ENCODE measurements at places on chromosomes 4 and X.

DNA sequence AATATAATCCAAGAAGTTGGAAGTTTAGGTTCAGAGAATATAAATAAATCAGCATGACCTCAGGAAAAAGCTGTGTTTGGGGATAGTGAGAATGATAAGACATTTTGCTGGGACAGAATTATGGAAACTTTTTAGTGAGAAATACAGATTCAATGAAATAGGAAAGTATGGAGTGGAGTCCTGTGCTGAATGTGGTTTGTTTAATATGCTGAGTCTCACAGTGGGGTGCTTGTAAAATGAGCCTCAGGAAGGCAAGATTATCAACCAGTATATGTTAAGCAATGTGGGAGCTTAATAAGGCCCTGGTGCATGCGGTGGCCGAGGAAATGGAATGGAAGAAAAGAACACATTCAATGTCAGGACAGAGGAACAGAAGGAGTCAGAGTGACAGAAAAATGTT is 1554.7 kb upstream of the TENM3 start:
- no peak for DNase-seq

DNA sequence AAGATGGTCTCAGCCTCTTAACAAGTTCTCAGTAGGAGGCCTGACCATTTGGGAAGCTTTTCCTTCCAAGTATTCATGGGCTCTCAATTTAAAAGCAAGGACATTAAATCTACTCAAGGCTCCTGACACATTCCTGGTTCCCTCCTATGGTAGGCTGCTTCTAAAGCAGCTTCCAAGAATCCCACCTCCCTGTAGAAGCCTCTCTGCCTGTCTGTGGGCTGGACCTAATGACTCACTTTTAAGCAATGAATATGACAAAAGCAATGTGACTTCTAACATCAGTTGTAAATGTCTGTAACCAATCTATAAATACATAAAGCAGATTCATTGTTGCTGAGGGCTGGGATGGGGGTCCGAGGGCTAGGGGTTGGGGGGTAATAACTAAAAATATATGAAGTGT is 99.5 kb upstream of the FAM9B start:
- DNase-seq: no peak

GRCh38 chrX:28997706-28998463 is 410.6 kb downstream of the IL1RAPL1 start:
- DNase-seq: no peak

GRCh38 chrX:73457306-73457705 is 10.5 kb downstream of the CDX4 start:
- DNase-seq: no peak

GRCh38 chr4:59987289-59987688 is 1212.8 kb upstream of the ADGRL3 start:
- no peak for DNase-seq

DNA sequence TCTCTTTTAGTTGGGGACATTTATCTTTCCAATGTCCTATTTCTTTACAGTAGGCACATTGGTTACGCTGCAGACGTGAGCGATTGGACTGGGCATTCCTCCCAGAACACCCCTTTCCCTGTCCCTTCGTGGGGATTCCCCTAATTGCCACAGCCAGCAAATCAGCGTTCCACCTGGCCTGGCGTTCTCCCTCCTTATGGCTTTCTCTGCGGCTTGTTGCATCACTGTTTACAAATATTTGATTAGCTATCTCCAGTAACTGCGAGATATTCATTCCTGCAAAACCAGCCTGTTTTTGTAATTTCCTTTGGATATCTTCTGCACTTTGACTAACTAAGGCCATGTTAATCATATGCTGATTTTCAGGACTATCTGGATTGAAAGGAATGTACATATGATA is 202.5 kb upstream of the KLF8 start:
- no peak for DNase-seq

GRCh38 chr4:13783800-13784411 is 156.4 kb upstream of the BOD1L1 start:
- no peak for DNase-seq

GRCh38 chrX:42934020-42934726 is 156.2 kb upstream of the PPP1R2C start:
- no peak for DNase-seq

Measured in NCI-H226 (cell line).